Ovary (tissue), 10 donors: ENCODE measurements at places on chromosomes 12 and 14. TPM values are rescaled to one million over a fixed set of nuclear protein-coding genes. Genes with fewer than 3 reads are reported as not detected.

ZNF891 gene
- 5.5 TPM for total RNA-seq

ATL1 gene
- 6.8 TPM for total RNA-seq

PHLDA1 gene
- total RNA-seq, result 10.7 TPM

TAS2R9 gene
- 0.22 TPM for total RNA-seq

B3GNT4 gene
- 0.15 TPM for total RNA-seq

INHBC gene
- total RNA-seq, result not detected

CMA1 gene
- total RNA-seq, result not detected
